WTC11 (cell line): ENCODE measurements at places on chromosomes 7 and 10. TPM values are rescaled to one million over a fixed set of nuclear protein-coding genes. Genes with fewer than 3 reads are reported as not detected.
A peak's percentile ranks its signal among the peaks of the same experiment; 100 is the strongest.

Gene HIF1AN
- 49.9 to 58.3 TPM (median 53.9 TPM) in 3 replicates for total RNA-seq

GRCh38 chr10:32955790-32956189, 2.2 kb downstream of the ITGB1 start:
- H3K4me1 ChIP-seq, result peaks cover 77% of the 10 kb centered on the region
- H3K36me3 ChIP-seq, result no peaks in the 10 kb centered on the region
- peak overlapping the region; percentile 76 for H3K4me3 ChIP-seq
- H3K27me3 ChIP-seq, result no peaks in the 10 kb centered on the region
- H3K27ac ChIP-seq, result peak overlapping the region; percentile 86
- DNase-seq, result no peak

- no peak for DNase-seq
- H3K27me3 ChIP-seq, result no peaks in the 10 kb centered on the region; the same call in none of the 2 replicates
- H3K36me3 ChIP-seq, result peaks cover 12% of the 10 kb centered on the region
- no peak overlapping the region for H3K4me3 ChIP-seq
Measured at GRCh38 chr7:130363026-130363847, 17.1 kb upstream of the CPA1 start.

GRCh38 chr10:97196223-97197029, 10.7 kb upstream of the SLIT1 start:
- peaks cover 15% of the 10 kb centered on the region for H3K27me3 ChIP-seq
- H3K4me3 ChIP-seq, result peak overlapping the region; percentile 77
- H3K36me3 ChIP-seq, result no peaks in the 10 kb centered on the region
- H3K27ac ChIP-seq, result no peak overlapping the region
- peak; percentile 78 for DNase-seq

- H3K4me3 ChIP-seq, result no peak overlapping the region; the same call in 1 of the 2 replicates
- DNase-seq, result no peak
- peaks cover 30% of the 10 kb centered on the region for H3K36me3 ChIP-seq
- peak overlapping the region; percentile 84 for H3K27ac ChIP-seq
Measured at GRCh38 chr7:43701500-43701854, 27.8 kb downstream of the COA1 start.

Gene TRPV5
- total RNA-seq, result not detected in 3 replicates

Gene ANKRD16
- 12.2 to 13.6 TPM (median 12.6 TPM) in 3 replicates for total RNA-seq

Gene LLCFC1
- total RNA-seq, result not detected in 3 replicates

GRCh38 chr7:42739638-42740037, 172.2 kb downstream of the C7orf25 start:
- H3K4me3 ChIP-seq, result no peak overlapping the region
- no peaks in the 10 kb centered on the region; the same call in 1 of the 2 replicates for H3K27me3 ChIP-seq
- peaks cover 6% of the 10 kb centered on the region for H3K4me1 ChIP-seq
- DNase-seq, result no peak
- no peaks in the 10 kb centered on the region for H3K36me3 ChIP-seq
